ENCODE measurements at places on chromosomes 5 and 9. TPM values are rescaled to one million over a fixed set of nuclear protein-coding genes. Genes with fewer than 3 reads are reported as not detected.

- DNase-seq = peak; percentile 59
Observed at GRCh38 chr9:114894609-114895433, 35.6 kb downstream of the TNFSF8 start.

DNA sequence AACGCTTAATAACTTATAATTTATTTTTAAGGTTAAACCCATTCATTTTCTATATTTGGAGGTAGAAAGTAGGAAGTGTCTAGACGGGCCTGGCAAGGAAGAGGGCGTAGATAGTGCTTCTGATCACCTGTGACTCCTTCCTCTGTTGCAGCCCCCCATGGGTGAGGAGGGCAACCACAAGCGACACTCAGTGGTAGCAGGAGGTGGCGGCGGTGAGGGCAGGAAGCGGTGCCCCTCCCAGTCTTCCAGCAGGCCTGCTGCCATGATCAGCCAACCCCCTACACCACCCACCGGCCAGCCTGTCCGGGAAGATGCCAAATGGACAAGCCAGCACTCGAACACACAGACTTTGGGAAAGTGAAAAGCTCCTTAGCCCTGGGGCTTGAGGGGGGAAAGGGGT, 36.7 kb downstream of the FAXDC2 start:
- DNase-seq = no peak

GRCh38 chr9:89524963-89525362, 27.1 kb upstream of the SEMA4D start:
- no peak for DNase-seq

The DCAF12 gene
- 66.6 TPM for polyA plus RNA-seq

DNA sequence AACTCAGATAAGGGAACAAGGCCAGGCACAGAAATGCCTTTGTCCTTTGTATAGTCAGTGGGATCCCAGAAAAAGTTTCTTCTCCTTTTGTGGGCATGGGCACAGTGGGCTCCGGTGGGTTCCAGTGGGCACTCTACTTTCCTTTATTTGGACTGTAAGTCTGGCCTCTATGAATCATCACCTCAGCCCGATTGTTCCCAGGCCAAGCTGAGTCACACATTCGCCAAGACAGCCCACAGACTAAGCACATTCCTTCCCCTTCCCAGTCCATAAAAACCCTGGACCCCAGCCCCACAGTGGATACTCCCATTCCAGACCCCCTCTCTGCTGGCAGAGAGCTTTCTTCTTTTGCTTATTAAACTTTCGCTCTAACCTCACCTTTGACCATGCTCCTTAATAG, 165.0 kb downstream of the FBXL17 start:
- DNase-seq = no peak

GRCh38 chr9:14155237-14155636, 158.7 kb downstream of the NFIB start:
- no peak for DNase-seq
